ENCODE measurements at places on chromosomes 2 and 18. TPM values are rescaled to one million over a fixed set of nuclear protein-coding genes. Genes with fewer than 3 reads are reported as not detected.

The CAPN13 gene
- total RNA-seq = not detected

The KCNK3 gene
- not detected for total RNA-seq

The NTSR2 gene
- total RNA-seq = not detected

The CFAP65 gene
- total RNA-seq = not detected

The TACR1 gene
- total RNA-seq = 0.13 TPM

The C2orf92 gene
- 3.4 TPM for total RNA-seq

The UGT1A7 gene
- not detected for total RNA-seq

The CEP192 gene
- 21.5 TPM for total RNA-seq

The SCYGR4 gene
- total RNA-seq = not detected

The CDCA7 gene
- total RNA-seq = 3.0 TPM

The HNRNPLL gene
- total RNA-seq = 34.9 TPM

The PLCL1 gene
- 2.3 TPM for total RNA-seq

The SFTPB gene
- not detected for total RNA-seq

The ASXL3 gene
- not detected for total RNA-seq

All from GM23248 (cell line).